ENCODE measurements at places on chromosomes 2 and 18.

GRCh38 chr2:148528356-148529064 lies 116.0 kb upstream of the EPC2 start:
- no peak for DNase-seq

DNA sequence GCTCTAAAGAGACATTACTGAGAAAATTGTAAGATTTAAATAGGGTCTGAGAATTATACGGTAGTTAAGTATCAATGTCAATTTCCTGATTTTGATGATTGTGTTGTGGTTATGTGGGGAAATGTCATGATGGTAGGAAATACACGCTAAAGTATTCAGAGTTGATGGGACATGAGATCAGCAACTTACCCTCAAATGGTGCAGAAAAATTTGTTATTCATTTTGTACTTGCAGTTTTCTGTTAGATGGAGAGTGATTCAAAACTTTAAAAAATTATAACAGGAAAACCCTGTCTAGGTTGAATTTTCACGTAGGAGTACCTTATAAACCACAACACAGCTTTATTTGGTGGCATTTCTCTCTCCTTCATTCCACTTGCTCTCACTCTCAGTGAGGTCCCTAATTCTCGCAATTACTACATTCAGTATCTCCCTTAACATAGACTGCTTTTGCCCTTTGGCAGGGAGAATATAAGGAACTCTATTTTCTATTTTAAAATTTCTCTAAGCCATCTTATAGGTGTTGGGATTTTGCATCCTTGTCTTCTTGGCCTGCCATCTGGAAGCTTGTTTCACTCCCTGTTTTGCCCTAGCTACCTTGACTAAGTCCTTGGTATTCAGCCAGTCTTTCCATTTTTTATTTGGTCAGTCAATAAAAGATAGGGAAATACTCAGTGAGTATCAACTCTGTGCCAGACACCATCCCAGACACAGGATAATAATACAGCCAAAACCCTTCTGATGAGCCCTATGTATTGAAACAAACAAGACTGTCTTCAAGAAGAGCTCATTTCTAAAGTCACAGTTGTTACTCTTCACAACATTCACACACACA lies 550.6 kb upstream of the ACVR2A start:
- DNase-seq: no peak

DNA sequence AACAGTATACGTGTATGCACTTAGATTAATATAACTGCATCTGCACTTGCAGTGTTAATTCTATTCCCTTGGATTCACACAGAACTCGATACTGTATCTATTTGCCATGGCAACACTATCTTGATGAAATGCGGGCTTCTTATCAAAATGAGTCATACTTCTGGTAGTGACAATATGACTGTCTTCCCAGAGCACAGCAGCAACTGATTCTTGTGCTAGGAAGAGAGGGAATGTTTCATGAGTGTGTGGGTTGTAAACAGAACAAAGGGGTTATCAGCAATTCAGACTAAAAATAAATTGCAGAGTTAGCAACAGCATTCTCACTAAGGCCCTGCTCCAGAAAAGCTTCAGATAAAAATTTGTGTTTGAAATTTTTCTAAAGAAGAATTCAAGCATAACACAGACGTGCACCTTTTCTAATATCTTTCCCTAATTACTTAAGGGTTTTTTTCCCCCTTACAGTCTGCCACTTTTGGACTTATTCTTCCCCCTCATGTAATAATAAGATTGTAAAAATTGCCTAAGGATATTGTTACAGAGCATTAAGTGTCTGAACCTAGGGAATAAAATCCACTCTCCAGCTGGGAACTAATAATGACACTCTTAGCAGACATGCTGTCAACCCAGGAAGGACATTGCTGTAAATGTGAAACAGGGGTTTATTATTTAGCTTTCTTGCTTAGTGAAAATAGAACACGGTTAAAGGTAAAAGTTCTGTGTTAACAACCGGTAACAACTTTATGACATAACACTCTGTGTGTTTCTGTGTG lies 99.9 kb upstream of the SLC38A11 start:
- DNase-seq: no peak

DNA sequence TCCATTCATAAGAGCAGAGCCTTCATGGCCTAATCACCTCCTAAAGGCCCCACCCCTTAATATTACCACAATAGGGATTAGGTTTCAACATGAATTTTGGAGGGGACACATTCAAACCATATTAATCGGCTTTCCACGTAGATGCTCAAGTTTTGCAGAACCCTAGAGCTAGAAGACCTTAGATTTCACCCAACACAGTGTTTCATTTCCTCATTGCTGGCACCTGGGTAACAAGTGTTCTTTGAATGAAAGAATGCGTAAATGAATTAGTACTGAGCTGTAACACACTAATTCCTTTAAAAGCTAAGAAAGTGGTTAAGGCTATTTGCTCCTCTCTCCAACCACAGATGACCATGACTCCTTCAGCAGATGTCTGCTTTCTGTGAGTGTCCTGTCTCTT lies 252.5 kb downstream of the SMAD2 start:
- no peak for DNase-seq

GRCh38 chr18:48492880-48493279 lies 46.0 kb upstream of the CTIF start:
- DNase-seq: no peak

- DNase-seq: no peak
Measured at GRCh38 chr18:27665264-27665799, 480.2 kb upstream of the CHST9 start.

- DNase-seq: no peak
Measured at GRCh38 chr2:45128580-45128997, 119.3 kb upstream of the SIX2 start.

DNA sequence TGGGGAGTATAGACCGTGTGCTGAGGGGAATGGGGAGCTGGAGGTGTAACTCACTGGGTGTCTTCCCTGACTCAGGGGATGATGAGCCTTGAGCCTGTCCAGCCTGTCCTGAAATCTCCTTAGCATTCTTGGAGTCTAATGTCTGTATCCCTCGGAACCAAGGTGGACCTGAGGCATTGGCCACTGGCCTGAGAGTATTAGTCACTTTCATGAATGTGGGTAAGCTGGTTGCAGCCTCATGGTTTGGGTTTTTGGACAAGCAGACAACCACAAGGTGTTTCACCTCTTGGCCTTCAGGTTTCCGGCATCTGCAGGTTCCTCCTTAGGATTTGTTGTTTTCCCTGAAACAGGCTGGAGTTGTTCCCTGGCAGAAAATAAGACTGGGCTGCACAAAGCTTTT lies 63.2 kb downstream of the PRKCE start:
- no peak for DNase-seq

- DNase-seq: no peak
Measured at GRCh38 chr2:129087133-129087813, 768.6 kb upstream of the HS6ST1 start.

DNA sequence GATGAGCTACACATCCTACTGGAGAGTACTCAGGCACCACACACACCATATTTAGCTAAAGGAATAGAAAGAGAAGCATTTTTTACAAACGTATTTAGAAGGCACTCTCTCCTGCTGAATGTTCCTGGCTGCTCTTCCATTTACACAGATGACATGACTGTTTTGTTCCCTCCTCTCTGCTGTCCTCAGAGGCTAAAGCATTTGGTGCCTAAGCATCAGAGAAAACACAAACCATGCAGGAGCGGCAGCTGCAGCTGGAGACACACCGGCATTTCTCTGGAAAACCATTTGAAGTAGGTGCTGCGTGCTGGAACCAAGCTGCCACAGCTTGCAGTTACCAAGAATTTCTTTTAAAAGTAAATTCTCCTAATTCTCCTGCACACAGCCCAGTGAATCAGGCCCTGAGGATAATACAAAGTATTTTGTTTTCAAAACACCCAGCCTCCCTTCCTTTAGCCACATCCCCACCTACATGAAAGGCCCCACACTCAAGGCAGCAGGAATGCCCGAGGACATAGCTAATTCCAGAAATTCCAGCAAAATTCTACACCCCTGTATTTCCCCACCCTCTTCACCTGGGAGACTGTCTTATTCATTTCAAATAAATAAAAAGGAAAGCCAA lies 488.9 kb upstream of the SOX11 start:
- no peak for DNase-seq

DNA sequence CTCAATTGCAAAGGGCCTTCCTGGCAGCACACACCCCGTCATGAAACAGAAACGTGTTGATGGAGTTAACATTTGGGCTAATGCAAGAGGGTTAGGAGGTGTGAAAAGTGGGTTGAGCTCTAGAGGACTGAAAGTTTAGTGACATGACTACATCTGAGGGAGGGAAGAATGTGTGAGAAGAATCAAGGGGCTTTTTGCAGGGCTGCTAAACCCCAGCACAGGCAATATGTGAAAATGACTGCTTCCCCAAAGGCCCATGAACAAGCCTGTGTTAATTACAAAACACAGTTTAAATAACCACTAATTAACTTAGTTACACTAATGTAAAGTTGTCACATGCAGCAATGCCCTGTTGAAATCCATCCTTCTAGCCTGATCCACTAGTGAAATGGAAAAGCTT lies 63.4 kb upstream of the PEX13 start:
- DNase-seq: no peak

DNA sequence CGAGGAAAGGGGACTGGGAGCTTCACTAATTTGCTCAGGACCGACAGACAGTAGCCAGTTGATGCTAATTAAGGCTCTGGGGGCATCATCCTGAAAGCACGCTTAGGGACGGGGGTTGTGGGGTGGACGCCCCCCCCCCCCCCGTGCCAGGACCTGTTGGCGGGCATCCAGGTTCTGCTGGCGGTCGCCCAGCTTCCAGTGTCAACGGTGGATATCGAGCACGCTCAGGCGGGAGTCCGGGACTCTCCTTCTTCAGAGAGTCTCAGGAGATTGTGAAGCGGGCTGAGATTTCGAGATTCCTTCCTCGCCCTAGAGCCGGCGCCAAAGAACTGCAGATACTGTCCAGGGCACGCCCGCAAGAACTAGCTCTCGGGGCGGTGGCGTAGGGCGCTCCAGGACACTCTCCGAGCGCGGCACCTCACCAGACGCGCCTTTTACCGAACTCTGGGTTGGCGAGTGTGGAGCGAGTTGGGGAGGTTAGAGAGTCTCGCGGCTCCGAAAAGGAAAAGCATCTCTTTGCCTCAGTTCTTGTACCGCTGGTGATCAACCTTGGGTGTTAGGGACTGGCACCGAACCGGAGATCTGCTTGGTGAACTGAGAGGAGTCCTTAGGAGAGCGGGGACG lies 5.6 kb downstream of the RAX start:
- DNase-seq: no peak

DNA sequence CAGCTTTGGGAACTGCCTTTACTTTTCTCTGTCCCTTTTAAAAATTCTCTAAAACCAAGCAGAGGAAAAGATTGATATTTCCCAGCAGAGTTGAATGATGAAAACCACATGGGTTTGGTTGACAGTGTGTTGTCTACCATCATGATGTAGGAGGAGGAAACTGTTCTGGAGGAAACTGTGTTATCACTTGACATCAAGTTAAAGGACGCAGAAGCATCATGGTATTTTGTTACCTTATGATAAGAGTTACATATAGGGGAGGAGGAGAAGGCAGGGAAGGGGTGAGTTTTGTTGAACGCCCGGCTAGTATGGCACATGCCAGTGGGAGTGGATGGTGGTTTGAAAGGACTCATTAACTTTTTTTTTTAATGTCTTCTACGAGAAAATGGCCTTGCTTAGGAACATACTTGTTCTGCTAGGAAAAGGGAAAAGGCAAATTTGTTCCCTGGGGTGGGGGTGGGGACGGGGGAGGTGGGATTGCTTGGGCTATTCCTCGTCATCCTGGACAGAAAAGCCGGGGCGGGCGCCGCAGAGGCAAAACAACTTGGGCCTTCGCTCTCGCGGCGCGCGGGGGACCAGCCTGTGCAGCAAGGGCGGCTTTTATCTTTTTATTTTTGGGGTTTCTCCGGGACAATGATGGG lies 766 bp downstream of the TMEM17 start:
- DNase-seq: no peak

DNA sequence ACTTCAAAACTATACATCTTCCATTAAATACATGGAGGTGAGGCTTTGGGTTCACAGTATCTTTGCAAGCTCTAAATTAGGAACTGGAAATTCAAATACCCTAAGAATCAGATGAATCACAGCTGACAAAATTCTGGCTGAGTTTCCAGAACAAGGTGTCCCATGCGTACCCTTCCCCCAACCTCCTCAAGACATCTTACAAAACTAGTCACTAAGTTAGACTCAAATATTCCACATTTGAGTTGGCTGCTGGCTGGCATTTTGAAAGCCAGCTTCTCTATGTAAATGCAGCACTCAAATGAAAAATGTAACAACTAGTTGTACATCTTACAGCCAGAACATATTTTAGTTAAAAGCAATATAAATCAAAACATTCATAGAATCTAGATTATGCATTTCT lies 131.0 kb upstream of the ARL5A start:
- no peak for DNase-seq

- DNase-seq: no peak
Measured at GRCh38 chr2:113133704-113134598, 6.6 kb downstream of the IL1RN start.

GRCh38 chr2:69465513-69466456 lies 28.6 kb upstream of the NFU1 start:
- no peak for DNase-seq

DNA sequence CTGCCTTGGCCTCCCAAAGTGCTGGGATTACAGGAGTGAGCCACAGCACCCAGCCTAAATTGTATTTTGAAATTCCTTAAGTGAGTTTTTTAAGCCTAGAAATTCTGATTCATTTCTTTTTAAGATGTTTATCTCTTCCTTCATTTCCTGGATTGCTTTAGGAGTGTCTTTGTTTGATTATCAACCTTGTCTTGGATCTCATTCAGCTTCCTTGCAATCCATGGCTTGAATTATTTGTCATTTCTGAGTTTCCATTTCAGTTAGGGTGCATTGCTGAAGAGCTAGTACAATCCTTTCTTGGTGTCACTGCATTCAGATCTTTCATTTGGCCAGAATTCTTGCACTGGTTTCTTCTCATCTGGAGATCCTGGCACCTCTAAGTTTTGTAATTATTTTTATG lies 606.4 kb upstream of the ZNF804A start:
- no peak for DNase-seq
